ENCODE measurements at places on chromosomes 1 and 21.
A peak's percentile ranks its signal among the peaks of the same experiment; 100 is the strongest.

GRCh38 chr1:241356187-241356518 lies 852 bp downstream of the RGS7 start:
- DNase-seq: peak; percentile 30

- no peak for DNase-seq
These were observed 6.5 kb downstream of the CD34 start for GRCh38 chr1:207904391-207904790.

GRCh38 chr21:44455524-44456213 lies 359 bp downstream of the LRRC3 start:
- DNase-seq: no peak

DNA sequence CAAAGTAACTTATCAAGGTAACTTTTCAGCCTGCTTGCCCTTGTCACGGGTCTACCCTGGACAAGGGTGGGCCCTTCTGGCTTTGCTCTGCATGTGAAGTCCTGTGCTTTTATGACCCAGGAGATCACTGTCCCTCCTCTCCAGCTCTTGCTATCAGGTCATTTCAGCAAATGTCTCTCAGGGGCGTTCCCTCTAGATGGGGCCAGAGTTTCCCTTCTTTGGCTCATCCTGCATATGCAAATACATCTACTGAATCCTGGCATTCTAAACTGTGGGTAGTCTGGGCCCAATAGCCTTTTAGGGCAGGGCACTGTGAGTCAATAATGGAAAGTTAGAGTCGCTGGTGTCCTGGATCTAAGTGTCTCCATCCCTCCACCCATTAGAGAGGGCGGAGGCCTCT lies 366.9 kb upstream of the USP24 start:
- DNase-seq: no peak

DNA sequence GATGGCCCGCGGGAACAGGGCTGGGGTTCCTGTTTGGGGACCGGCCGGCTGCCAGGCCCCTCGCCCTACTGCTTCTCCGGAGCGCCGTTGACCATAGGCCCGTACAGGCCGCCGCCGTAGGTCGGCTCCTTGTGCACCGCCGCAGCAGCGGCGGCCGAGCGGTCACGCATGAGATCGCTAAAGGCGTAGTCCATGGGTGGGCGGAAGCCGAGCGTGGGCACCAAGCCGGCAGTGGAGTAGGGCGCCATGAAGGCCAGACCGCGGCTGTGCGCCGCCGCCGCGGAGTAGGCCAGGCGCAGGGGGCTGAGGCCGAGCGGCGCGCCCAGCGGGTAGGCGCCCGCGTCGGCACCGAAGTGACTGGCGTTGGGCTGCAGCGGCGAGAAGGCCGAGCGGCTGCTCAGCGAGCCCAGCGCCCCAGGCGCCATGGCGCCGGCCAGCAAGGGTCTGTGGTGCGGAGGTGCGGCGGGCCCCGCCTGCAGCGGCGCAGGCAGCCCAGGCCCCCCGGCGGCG lies 4.6 kb downstream of the DMRTA2 start:
- peak; percentile 20 for DNase-seq

GRCh38 chr1:7233646-7234470 lies 448.6 kb downstream of the CAMTA1 start:
- no peak for DNase-seq

GRCh38 chr1:205772607-205773032 lies 2.7 kb downstream of the RAB29 start:
- no peak for DNase-seq

DNA sequence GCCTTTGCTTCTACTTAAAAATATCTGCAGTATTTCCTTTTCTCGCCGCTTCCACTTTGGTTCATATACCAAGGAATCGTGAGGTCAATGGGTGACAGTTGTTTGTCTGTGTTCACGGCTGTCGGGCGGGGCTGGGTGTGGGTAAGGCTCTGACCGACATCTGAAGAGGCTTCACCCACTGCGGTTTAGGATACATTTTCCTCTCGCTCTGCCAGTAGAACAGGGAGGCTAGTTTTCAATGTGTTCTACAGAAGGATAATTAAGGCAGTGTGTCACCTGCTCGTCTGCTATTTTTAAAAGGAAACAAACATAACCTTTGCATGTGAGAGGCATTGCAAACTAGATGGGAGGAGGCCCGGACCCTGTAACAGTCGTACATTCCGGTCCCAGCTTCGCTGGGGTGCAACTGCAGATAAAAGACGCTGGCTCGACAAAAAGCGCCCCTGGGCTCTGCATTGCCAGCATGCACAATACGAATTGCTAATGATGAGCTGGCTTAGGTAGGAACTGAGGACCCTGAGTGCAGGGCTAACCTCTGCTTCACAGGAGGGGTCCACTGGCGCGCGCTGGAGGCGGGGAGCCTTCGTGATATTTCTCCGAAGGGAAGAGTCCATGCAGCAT lies 8.5 kb upstream of the ERG start:
- DNase-seq: no peak

- DNase-seq: no peak
These were observed 86.1 kb upstream of the HIVEP3 start for GRCh38 chr1:42004860-42005259.

GRCh38 chr1:68216089-68216772 lies 16.1 kb downstream of the WLS start:
- no peak for DNase-seq

DNA sequence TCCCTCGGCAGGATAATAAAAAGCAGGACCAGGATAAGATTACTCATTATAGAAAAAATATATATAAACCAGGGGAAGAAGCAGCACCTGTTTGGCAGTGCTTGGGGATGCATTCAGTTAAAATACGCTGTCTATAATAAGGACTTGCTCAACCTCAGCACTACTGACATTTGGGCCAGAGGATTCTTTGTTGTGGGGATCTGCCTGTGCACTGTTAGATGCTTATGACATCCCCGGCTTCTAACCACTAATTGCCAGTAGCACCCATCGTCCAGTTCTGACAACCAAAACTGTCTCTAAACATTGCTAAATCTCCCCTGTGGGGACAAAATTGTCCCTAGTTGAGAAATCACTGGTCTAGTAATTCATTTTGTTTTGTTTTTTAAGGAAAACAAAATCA lies 242.1 kb downstream of the SLC45A1 start:
- DNase-seq: no peak

GRCh38 chr1:66938613-66939012 lies 13.8 kb downstream of the MIER1 start:
- DNase-seq: no peak

DNA sequence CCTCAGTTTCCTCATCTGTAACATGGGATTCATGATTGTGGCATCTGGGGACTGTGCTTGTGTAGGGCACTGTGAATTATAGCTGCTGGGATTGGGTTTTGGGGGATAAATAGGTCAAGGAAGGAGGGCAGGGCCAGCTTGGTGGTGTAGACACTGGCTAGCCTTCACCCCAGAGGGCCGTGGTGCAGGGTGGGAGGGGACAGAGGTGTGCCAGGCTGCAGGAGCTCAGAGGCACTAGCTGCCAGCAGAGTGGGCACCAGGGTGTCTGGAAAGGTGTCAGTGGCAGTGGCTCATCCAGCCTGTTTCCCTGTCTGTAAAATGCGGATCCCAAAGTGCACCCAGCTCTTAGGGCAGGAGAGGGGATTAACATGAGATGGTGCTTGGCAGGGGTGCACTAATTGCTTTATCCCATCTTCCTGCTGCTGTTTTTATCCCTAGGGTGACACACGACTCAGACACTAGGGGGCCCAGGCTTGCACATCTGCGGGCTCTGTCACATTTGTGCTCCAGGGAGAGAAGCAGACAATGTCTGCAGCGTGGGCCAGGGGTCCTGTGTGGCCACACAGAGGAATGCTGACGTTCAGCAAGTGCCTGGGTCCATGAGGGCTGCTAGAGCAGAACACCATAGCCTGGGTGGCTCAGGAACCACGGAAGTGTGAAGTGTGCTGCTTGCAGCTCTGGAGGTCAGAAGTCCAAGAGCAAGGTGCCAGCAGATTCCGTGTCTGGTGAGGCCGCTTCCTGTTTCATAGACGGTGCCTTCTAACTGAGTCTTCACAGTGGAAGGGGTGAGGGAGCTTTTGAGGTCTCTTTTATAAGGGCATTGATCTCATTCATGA lies 19.3 kb downstream of the OBSCN start:
- DNase-seq: peak; percentile 62

GRCh38 chr1:70863239-70863638 lies 184.4 kb downstream of the PTGER3 start:
- DNase-seq: no peak

GRCh38 chr1:11044849-11045427 lies 2.1 kb downstream of the MASP2 start:
- DNase-seq: no peak

- DNase-seq: no peak
These were observed 29.3 kb downstream of the RAB4A start for GRCh38 chr1:229300099-229300757.

- peak; percentile 67 for DNase-seq
These were observed 6.3 kb downstream of the KIF21B start for GRCh38 chr1:201016943-201017827.

GRCh38 chr1:87336623-87337067 lies 8.0 kb downstream of the LMO4 start:
- DNase-seq: no peak

DNA sequence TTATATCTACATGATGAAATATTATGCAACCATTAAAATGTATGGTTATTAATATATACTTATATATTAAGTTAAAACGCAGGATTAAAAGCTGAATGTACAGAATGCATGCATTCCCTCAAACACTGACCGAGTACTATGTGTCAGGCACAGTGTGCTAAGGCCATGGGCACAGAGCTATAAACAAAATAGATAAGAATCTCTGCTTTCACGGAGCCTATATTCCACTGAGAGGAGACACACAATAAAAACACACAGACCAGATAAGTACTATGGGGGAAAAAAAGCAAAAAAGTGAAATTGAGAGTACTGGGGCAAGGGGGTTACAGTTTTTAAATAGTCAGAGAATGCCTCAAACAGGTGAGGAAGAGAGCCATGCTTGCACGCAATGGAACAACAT lies 62.7 kb downstream of the GPATCH2 start:
- DNase-seq: peak; percentile 3

DNA sequence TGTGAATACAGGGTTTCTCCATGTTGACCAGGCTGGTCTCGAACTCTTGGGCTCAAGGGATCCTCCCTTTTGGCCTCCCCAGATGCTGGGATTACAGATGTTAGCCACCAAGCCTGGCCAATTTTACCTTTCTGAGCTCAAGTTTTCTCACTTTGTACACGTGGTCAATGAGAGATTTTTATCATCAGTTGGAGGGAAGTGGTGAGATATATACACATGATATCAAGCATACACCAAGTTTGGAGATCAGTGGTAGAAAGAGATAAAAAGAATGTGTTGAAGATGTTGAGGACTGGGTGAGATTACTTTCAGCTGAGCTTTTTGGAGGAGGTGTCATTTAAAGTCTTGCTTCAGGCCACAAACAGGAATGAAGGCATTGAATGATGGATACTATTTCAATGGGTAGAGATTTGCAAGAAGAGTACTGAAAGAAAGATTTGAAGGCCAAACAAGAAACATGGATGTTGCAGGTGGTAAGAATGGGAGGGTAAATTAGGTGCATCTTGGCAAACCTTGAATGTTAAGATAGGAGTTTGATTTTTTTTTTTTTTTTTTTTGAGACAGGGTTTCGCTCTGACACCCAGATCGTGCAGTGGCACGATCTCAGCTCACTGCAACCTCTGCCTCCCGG lies 3.0 kb upstream of the SESN2 start:
- no peak for DNase-seq

DNA sequence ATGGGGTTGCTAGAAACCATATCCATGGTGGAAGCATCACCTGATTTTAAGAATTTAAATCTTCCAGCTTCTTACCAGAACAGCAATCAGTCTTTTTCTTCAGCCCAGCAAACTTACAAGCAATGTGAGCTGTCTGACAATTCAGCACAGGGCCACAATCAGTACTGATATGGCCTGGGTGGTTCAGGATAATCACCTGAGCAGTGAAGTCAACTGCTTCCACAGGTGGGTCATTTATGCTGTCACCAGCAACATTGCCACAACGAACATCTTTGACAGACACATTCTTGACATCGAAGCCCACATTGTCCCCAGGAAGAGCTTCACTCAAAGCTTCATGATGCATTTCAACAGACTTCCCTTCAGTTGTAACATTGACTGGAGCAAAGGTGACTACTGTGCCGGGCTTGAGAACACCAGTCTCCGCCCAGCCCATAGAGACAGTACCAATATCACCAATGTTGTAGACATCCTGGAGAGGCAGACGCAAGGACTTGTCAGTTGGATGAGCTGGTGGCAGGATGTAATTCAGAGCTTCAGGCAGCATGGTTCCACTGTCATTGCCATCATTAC lies 74.8 kb downstream of the SERINC2 start:
- DNase-seq: no peak

- peak; percentile 29 for DNase-seq
These were observed 30.4 kb upstream of the RNF2 start for GRCh38 chr1:185014941-185015340.

DNA sequence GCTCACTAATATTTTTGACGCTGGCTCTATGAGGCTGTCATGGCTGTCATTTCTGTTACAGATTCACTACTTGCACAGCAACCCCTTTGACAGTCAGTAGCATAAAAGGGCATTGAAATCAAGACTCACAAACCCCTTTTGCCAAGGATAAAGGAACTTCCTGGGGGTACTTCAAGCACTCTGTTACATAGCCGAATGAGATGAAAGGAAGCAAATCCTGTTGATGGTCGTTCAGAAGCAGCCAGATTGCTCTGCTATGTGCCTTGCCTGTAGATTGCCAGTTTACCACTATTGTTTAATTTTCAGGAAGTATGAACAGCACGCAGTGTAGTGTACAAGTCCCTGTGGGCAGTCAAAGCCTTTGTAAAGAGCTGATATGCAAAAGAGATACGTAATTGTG lies 296.2 kb downstream of the LRRIQ3 start:
- no peak for DNase-seq

DNA sequence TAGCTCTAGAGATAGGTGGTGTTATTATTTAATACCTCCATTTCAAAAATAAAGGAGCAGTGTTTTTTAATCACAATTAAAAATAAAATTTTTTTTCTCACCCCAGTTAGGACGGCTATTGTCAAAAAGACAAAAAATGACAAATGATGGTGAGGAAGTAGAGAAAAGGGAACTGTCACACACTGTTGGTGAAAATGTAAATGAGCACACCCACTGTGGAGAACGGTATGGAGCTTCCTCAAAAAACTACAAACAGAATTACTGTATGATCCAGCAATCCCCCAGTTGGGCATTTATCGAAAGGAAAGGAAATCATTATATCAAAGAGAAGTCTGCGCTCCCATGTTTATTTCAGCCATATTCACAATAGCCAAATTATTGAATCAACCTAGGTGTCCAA lies 148.7 kb upstream of the NR5A2 start:
- DNase-seq: no peak

GRCh38 chr1:202411422-202411821 lies 62.9 kb downstream of the PPP1R12B start:
- no peak for DNase-seq

GRCh38 chr1:47689894-47690293 lies 252.1 kb downstream of the FOXD2 start:
- DNase-seq: no peak
